ENCODE measurements at places on chromosomes 11 and 22.

GRCh38 chr11:27397624-27398399 is 34.8 kb upstream of the CCDC34 start:
- DNase-seq: no peak

GRCh38 chr11:88535916-88536547 is 198.5 kb upstream of the CTSC start:
- no peak for DNase-seq

DNA sequence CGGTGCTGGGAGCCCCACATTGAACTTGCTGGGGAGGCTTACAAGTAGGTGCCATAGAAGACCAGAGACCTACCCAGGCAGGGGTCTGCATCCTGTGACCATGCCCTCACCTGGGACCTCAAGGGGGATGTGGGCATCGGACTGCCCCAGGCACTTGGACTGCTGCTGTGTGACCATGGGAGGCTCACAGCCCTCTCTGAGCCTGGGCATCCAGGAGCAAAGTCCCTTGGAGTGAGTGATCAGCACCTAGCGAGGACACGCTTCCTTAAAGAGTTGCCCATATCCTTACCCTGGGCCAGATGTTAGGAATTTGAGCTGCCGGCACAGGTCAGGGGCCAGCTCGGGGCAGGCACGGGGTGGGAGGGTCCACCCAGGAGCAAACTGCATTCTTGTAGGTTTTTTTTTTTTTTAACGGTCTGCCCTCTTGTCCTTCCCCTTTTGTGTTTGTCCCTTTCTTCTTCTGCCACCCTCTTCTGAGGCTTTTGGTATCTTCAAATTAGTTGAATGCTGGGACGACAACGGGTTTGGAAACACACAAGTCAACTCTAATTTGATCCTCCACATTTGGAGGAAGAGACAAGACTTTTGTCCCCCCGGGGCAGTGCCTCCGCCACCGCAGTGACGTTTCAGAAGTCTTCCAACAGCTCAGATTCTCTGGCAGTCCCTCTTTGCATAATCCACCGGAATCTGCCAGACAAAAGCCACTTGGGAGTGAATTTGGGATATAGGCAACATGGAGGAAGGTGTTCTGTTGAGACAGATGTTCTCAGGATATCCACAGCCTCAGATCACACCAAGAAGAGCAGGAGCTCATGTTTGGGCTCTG is 46.1 kb upstream of the LINC01488 start:
- no peak for DNase-seq

DNA sequence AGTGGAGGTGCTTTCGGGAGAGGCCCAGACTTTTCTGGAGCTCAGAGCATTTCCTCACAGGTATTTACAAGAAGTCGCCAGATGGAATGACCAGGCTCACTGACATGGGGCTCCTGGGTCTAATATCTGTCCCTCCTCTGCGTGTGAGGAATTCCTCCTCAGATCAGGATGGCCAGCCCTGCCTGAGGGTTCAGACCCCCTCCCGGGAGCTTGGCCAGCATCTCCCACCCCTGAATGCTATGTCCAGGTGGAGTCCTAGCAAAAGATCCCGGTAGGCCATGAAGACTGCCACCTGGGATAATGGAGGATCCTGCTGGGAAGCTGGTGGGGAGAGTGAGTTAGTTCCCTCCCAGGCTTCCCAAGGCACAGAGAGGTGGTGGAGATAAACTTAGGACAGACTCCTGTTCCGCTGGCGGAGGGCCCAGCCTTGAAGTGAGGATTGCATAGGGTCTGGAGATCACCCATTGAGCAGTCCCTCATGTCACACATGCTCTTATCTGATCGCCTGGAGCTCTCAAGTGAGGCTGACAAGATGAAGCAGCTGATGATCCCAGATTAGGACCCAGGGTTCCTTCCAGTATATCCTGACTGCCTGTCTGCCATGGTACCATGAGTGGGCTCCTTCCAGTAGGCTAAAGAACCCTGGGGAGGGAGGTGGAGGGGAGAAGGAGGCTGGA is 5.7 kb downstream of the OAF start:
- no peak for DNase-seq

DNA sequence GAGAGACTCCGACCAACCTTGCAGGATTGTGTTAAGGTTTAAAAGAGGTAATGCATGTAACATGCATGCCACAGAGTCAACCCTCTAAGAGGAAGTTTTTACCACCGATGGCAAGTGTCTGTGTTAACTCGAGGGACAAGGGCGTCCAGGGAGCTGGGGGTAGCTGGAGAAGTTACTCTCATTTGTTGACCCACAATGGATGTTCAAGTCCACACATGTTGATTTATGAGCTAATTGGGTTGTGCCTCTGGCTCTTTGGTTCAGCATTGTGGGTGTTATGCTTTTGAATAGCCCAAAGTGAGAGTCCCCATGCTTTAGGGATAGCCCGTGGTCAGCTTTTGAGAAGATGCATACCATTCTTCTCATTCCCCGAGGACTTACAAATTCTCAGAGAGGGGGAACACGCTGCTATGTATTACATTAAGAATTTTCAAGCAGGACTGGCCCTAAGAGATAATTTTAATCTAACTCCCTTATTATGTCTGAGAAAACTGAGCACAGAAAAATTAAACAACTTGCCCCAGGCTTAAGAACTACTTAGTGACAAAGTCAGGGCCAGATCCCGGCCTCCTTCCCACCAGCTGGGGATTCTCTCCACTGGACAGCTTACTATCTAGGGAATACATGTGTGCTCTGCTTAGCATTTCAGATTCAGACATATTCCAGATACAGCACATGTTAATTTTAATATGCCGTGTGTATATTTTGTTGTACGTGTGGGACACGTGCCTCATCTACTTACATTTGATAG is 5.2 kb upstream of the PLET1 start:
- no peak for DNase-seq

DNA sequence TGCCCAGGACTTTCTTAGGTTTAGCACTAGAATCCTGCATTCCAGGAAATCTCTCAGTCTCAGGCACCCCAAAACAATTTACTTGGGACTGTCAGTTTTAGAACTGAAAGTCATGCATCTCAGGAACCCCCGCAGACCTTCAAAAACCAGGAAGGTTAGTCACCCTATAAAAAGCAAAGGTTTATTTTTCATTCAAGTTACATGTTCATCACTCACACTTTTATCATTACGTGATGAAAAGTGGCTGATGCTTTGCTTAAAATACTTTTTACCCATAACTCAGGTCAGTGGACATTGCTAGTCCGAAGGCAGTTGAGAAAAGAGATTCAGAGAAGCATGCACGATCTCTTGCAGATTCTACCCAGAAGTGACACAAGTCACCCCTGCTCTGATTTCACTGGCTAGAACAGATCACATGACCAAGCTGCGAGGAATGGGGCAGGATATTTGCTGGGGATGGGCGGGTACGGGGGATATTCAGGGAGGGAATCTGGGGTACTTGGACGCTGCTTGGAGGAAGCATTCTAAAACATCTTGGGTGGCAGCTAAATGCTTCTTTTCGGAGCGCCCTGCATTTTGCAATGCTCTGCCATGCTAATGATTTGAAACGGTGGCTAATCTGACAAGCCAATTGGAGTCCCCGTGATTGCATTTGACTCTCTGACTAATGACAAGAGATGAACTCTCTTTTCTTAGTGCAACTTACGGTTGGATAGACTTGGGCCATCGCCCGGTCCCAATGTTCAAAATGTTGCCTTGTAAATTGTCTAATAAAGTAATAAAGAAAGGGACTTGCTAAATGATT is 110.2 kb downstream of the MIAT start:
- DNase-seq: no peak

- DNase-seq: no peak
Observed at GRCh38 chr11:66345316-66345649, 379 bp upstream of the BRMS1 start.

DNA sequence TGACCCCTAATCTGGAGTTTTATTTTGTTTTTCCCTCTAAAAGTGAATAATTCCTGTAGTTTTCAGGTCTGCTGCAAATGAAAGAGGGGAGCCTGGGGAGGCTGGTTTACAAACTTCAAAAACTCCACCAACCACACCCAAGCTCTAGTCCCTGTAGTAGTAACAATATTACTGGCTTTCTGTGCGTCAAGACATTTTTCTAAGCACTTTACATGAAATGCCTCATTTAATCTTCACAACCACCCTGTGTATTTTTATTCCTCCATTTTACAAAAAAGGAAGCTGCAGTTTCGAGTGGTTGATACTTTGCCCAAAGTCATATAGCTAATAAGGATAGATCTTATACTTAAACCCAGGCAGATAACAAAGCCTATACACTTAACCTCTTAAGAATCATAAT is 23.5 kb downstream of the CTNND1 start:
- DNase-seq: no peak

- DNase-seq: peak; percentile 51
Observed at GRCh38 chr22:41857155-41857859, 24.4 kb downstream of the SREBF2 start.

DNA sequence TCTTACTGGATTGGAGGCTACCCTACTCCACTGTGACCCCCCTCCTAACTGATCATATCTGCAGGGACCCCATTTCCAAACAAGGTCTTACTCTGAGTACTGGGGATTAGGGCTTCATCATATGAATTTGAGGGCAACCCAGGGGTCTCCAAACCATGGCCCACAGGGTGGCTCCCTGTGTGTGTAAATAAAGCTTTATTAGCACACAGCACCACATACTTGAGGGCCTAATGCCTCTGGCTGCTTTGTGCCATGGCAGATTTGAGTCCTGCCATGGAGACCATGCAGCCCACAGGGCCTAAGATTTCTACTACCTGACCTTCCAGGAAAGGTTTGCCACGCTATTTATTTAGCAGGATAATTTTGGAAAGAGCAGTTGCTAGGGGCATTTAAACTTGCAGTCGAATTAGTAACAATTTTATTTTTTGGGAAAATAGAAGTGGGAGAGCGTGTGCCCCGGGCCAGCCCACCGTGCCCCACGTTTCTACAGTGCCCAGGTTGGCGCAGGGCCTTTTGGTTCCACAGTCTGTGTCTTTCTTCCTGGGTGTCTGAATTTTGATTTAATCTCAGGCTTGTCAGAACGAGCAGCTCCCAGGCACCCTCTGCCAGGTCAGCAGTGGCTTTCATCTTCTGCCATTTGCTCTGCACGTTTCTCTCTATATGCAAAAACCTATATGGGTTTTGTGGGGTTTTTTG is 92.3 kb downstream of the KCNQ1 start:
- DNase-seq: peak; percentile 1

GRCh38 chr11:61695917-61696316 is 15.7 kb downstream of the DAGLA start:
- DNase-seq: no peak

DNA sequence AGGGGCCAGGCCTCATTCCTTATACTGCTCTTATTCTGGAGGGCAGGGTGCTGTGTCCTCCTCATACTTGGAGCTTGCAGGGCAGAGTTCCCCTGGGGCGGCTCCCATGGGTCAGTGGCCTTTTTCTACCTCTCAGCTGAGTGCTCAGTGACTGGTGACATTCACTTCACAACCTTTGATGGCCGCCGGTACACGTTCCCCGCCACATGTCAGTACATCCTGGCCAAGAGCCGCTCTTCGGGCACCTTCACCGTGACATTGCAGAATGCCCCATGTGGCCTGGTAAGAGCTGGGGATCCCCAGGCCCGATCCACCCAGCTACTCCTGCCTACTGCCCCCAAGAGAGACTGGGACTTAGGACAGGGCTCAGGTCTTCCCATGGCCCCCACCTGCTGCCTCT is 14.5 kb downstream of the OTOG start:
- DNase-seq: peak; percentile 27

DNA sequence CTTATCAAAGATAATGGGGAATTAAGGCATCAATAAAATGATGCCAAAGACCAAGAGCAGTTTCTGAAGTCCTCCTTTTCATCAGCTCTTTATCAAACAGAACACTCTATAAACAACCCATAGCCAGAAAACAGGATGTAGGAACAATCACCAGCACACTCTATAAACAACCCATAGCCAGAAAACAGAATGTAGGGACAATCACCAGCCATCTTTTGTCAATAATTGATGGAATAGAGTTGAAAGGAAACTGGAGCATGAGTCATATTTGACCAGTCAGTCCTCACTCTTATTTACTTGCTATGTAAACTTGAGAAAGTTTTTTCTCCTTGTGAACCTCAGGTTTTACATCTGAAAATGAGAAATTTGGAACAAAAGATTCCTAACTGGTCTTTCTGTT is 10.0 kb downstream of the MS4A2 start:
- no peak for DNase-seq

GRCh38 chr22:20439928-20440575 is 2.4 kb upstream of the SCARF2 start:
- DNase-seq: no peak

All from right forelimb (tissue), 1 donor.